ENCODE measurements at places on chromosomes 7 and 10. TPM values are rescaled to one million over a fixed set of nuclear protein-coding genes. Genes with fewer than 3 reads are reported as not detected.

Gene PLOD3
- total RNA-seq = 62.7 TPM

GRCh38 chr10:63718006-63718405 lies 196.8 kb downstream of the REEP3 start:
- no peak for DNase-seq
- H3K4me3 ChIP-seq = no peak overlapping the region
- H3K27ac ChIP-seq = no peak overlapping the region
- H3K27me3 ChIP-seq = no peaks in the 10 kb centered on the region
- no peaks in the 10 kb centered on the region for H3K36me3 ChIP-seq

Gene STAG3
- 62.7 TPM for total RNA-seq

Gene SUN3
- total RNA-seq = not detected

Gene CTAGE4
- 33.4 TPM for total RNA-seq

- no peak for DNase-seq
- H3K4me1 ChIP-seq = no peaks in the 10 kb centered on the region
- H3K27ac ChIP-seq = peak overlapping the region; percentile 96
Observed at GRCh38 chr7:27134392-27134791, 3.8 kb upstream of the HOXA4 start.

- no peaks in the 10 kb centered on the region for H3K4me1 ChIP-seq
- no peak overlapping the region for H3K27ac ChIP-seq
- H3K36me3 ChIP-seq = no peaks in the 10 kb centered on the region
- no peak overlapping the region for H3K4me3 ChIP-seq
- H3K27me3 ChIP-seq = no peaks in the 10 kb centered on the region
- no peak for DNase-seq
Observed at GRCh38 chr10:122706467-122706866, 6.8 kb upstream of the C10orf120 start.

Gene MYPN
- total RNA-seq = not detected

GRCh38 chr10:94991243-94991888 lies 52.9 kb downstream of the CYP2C9 start:
- no peak overlapping the region for H3K27ac ChIP-seq
- H3K4me1 ChIP-seq = no peaks in the 10 kb centered on the region
- DNase-seq = no peak

Gene TAS2R41
- total RNA-seq = not detected

- H3K4me1 ChIP-seq = no peaks in the 10 kb centered on the region
- H3K27ac ChIP-seq = no peak overlapping the region
- no peak for DNase-seq
- no peaks in the 10 kb centered on the region for H3K27me3 ChIP-seq
- no peaks in the 10 kb centered on the region for H3K36me3 ChIP-seq
- no peak overlapping the region for H3K4me3 ChIP-seq
Observed at GRCh38 chr10:86294346-86295265, 72.0 kb downstream of the GRID1 start.

DNA sequence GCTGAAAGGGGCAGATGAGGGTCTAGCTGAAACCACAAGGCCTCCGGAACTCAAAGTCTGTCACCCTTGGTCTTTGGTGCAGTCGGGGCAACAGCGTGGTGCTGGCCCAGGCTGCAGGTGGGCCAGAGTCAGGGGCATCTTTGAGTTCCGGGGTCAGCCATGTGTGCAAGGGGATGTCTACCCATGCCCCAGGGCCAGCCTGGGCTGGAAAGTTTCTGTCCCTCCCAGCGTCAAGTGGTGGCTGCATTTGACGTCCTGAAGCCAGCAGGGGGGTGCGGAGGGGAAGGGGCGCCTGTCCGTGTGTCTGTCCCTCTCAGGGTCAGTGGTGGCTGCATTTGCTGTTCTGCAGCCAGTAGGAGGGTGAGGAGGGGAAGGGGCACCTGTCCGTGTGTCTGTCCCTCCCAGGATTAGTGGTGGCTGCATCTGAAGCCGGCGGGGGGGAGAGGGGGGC lies 638 bp downstream of the BRAT1 start:
- no peaks in the 10 kb centered on the region for H3K27me3 ChIP-seq
- H3K27ac ChIP-seq = peak overlapping the region; percentile 98
- peaks cover 6% of the 10 kb centered on the region for H3K36me3 ChIP-seq
- H3K4me3 ChIP-seq = peak overlapping the region; percentile 99
- no peak for DNase-seq
- H3K4me1 ChIP-seq = peaks cover 34% of the 10 kb centered on the region

Gene RELN
- total RNA-seq = 1.7 TPM

- peak overlapping the region; percentile 97 for H3K4me3 ChIP-seq
- no peaks in the 10 kb centered on the region for H3K27me3 ChIP-seq
- H3K27ac ChIP-seq = peak overlapping the region; percentile 100
- no peak for DNase-seq
- no peaks in the 10 kb centered on the region for H3K4me1 ChIP-seq
Observed at GRCh38 chr7:73556208-73557107, 1.0 kb downstream of the BCL7B start.

GRCh38 chr10:33386926-33387325 lies 52.5 kb upstream of the NRP1 start:
- H3K27me3 ChIP-seq = no peaks in the 10 kb centered on the region
- H3K36me3 ChIP-seq = no peaks in the 10 kb centered on the region
- H3K27ac ChIP-seq = no peak overlapping the region
- no peaks in the 10 kb centered on the region for H3K4me1 ChIP-seq

GRCh38 chr7:22871661-22872060 lies 49.0 kb upstream of the TOMM7 start:
- H3K4me1 ChIP-seq = no peaks in the 10 kb centered on the region
- no peak overlapping the region for H3K4me3 ChIP-seq
- H3K27ac ChIP-seq = no peak overlapping the region

DNA sequence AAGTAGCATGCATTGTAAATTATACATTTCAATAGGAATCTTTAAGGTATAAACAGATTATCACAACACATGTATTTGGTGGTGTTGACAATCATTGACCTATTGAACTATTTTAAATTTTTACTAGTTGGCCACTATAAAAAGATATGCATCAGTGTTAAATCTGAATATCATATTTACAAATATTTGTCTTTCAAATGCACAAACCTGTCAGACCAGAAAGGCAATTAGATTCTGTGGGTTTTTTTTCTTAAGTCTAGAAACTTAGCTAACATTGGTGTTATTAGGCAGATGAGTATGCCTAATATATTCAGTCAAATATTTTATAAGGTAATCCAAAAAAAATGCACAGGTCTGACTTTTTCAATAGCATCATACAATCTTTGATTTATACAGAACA lies 241.4 kb upstream of the DGKB start:
- DNase-seq = no peak
- H3K36me3 ChIP-seq = no peaks in the 10 kb centered on the region
- H3K4me3 ChIP-seq = no peak overlapping the region
- H3K4me1 ChIP-seq = no peaks in the 10 kb centered on the region
- H3K27me3 ChIP-seq = no peaks in the 10 kb centered on the region
- no peak overlapping the region for H3K27ac ChIP-seq

Gene ACSL5
- total RNA-seq = 773 TPM

GRCh38 chr10:62056219-62056618 lies 154.7 kb downstream of the ARID5B start:
- peaks cover 20% of the 10 kb centered on the region for H3K4me1 ChIP-seq
- no peaks in the 10 kb centered on the region for H3K27me3 ChIP-seq
- DNase-seq = no peak
- no peak overlapping the region for H3K4me3 ChIP-seq
- H3K27ac ChIP-seq = peak overlapping the region; percentile 58
- H3K36me3 ChIP-seq = no peaks in the 10 kb centered on the region

- H3K27me3 ChIP-seq = peaks cover 4% of the 10 kb centered on the region
- peaks cover 18% of the 10 kb centered on the region for H3K4me1 ChIP-seq
- peak; percentile 71 for DNase-seq
- peak overlapping the region; percentile 90 for H3K4me3 ChIP-seq
- peak overlapping the region; percentile 92 for H3K27ac ChIP-seq
- H3K36me3 ChIP-seq = peaks cover 17% of the 10 kb centered on the region
Observed at GRCh38 chr10:102419269-102420180, 940 bp upstream of the PSD start.

Gene AKR1C2
- total RNA-seq = 63.9 TPM

DNA sequence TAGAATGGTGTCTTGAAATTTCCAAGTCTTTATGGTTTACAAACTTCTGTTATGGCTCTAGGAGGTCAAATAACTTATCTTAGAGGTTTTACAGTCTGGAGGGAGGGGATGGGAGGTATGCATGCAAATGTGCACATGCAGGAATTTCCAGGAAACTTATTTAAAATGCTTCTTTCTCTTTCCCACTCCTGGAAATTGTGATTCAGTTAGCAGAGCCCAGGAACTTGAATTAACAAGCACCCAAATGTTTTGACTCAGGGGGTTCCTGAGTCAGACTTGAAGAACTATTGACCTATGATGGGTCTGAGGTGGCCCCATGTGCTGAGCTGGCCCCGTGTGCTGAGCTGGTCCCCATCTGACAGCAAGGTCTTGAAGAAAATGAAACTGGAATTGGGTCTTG lies 669.4 kb downstream of the INHBA start:
- DNase-seq = no peak
- H3K27me3 ChIP-seq = no peaks in the 10 kb centered on the region
- no peaks in the 10 kb centered on the region for H3K4me1 ChIP-seq
- no peaks in the 10 kb centered on the region for H3K36me3 ChIP-seq
- no peak overlapping the region for H3K27ac ChIP-seq

Gene ATOH7
- not detected for total RNA-seq

GRCh38 chr10:12743941-12744340 lies 257.6 kb downstream of the CCDC3 start:
- DNase-seq = no peak
- no peaks in the 10 kb centered on the region for H3K27me3 ChIP-seq
- H3K4me1 ChIP-seq = no peaks in the 10 kb centered on the region
- H3K27ac ChIP-seq = no peak overlapping the region
- no peak overlapping the region for H3K4me3 ChIP-seq
- no peaks in the 10 kb centered on the region for H3K36me3 ChIP-seq

Gene MICU1
- 82.5 TPM for total RNA-seq

- no peaks in the 10 kb centered on the region for H3K36me3 ChIP-seq
- H3K4me3 ChIP-seq = no peak overlapping the region
- no peak overlapping the region for H3K27ac ChIP-seq
- H3K27me3 ChIP-seq = no peaks in the 10 kb centered on the region
Observed at GRCh38 chr7:83806538-83806937, 157.6 kb upstream of the SEMA3E start.

DNA sequence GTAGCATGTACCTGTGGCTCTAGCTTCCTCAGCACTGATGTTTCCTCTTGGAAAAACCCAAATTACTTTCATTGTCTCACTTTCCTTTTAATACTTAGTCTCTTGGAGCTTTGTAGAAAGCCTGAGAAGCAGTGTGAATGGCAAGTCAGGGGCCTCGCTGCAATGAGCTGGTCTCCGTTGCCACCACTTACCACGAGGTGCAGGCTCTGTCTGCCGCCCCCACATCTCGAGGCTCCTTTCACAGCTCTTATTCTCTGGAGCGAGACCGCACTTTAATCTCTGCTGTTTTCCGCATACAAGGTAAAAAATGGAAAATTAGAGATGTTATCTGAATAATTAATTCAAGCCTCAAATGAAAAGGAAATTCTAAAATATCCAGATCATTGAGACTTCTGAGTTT lies 186.2 kb downstream of the HECW1 start:
- H3K4me3 ChIP-seq = no peak overlapping the region
- H3K27ac ChIP-seq = no peak overlapping the region
- no peaks in the 10 kb centered on the region for H3K4me1 ChIP-seq
- H3K27me3 ChIP-seq = no peaks in the 10 kb centered on the region
- no peaks in the 10 kb centered on the region for H3K36me3 ChIP-seq
- DNase-seq = no peak

Gene ANKRD7
- total RNA-seq = not detected

Gene MSS51
- total RNA-seq = 3.3 TPM

DNA sequence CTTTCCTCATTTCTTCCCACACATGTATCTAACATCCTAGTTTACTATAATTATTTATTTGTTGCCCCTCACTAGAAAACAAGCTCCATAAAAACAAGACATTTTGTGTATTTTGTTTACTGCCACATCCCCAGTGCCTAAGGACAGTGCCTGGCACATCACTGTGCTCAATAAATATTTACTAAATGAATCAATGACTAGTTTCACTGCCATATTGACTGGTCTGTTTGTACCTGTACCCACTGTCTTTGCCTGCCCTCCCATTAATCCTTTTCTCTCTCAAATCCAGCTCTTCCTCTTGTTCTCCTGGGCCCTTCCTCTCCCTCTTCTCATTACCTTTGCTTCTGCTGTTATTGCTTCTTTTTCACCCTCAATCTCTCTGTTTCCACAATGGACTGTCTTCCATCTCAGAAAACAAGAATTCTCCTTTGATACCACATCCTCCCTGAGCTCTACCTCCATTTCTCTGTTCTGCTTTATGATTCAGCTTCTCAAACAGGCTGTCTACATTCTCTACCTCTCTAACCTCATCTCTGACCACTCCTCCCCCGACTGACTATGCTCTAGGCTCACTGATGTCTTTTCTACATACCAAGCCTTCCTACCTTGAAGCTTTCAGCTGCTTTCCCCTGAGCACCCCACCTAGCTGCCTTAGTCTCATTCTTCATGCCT lies 8.3 kb upstream of the FAM133B start:
- no peak overlapping the region for H3K27ac ChIP-seq
- no peaks in the 10 kb centered on the region for H3K27me3 ChIP-seq
- DNase-seq = no peak
- no peaks in the 10 kb centered on the region for H3K36me3 ChIP-seq

Gene HOGA1
- not detected for total RNA-seq

Gene AKR1C4
- total RNA-seq = 1.1 TPM

GRCh38 chr7:156751319-156751718 lies 110.7 kb downstream of the RNF32 start:
- no peaks in the 10 kb centered on the region for H3K27me3 ChIP-seq
- DNase-seq = no peak
- no peak overlapping the region for H3K27ac ChIP-seq

- H3K27ac ChIP-seq = no peak overlapping the region
- H3K27me3 ChIP-seq = no peaks in the 10 kb centered on the region
- H3K4me1 ChIP-seq = no peaks in the 10 kb centered on the region
- no peaks in the 10 kb centered on the region for H3K36me3 ChIP-seq
Observed at GRCh38 chr7:126016722-126017121, 1087.1 kb upstream of the POT1 start.

- H3K4me1 ChIP-seq = no peaks in the 10 kb centered on the region
- H3K27ac ChIP-seq = no peak overlapping the region
- H3K4me3 ChIP-seq = no peak overlapping the region
- H3K27me3 ChIP-seq = no peaks in the 10 kb centered on the region
Observed at GRCh38 chr7:33421429-33421828, 292.1 kb downstream of the BBS9 start.

Gene NSUN5
- 18.2 TPM for total RNA-seq

Gene AGBL3
- total RNA-seq = 5.0 TPM

Gene MRLN
- not detected for total RNA-seq

Gene TSPAN33
- total RNA-seq = 1.0 TPM

DNA sequence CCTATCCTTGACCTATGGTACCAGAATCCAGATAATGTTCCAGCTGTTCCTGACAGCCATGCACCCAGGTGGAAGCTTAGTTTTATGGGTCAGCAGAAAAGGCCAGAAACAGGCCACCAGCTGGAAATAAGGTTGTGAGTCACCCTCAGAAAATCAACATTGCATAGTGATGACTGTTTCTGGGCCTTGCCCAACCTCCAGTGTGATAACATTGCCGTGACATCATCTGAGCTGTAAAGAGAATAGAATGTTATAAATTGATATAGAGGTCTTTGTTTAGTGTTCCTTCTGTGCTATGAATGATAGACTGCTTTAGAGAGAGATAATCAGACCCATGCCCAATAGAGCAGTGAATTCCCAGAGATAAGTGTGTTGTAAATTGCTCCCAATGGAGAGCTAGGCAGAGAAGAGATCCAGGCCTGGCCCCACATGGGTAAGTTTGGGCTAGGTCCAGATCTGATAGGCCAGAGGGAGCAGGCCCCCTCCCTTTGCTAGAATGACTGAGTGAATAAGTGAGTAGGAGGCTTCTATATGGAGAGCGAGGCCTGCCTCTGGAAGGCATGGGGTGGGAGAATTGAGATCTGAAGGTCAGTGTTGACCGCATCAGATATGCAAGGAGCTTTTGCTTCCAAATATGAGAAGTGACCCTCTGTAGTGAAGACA lies 14.2 kb upstream of the HPS1 start:
- no peak for DNase-seq
- no peaks in the 10 kb centered on the region for H3K4me1 ChIP-seq
- no peaks in the 10 kb centered on the region for H3K27me3 ChIP-seq
- peak overlapping the region; percentile 52 for H3K27ac ChIP-seq
- H3K36me3 ChIP-seq = no peaks in the 10 kb centered on the region

Measured in Peyer's patch (tissue), 4 donors.